Fibroblast of gingiva (primary cell): ENCODE measurements at places on chromosomes 12 and 14.

DNA sequence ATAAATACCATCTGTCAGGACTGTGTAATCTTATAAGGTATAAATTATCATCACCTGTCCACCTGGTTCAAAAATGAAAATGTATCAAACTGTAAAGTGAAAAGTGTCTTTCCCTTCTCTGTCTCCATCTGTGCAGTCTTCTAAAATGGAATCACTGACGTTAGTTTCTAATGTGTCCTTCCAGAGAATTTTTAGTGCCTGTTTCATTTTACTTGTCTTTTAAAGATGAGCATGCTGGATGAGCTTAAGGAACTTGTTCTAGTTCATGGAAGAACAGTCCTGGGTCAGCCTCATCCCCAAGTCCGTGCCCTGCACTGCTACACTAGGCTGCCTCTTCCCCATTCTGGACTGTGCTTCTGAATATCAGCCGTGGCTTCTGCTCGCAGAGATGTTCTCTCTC is 5.4 kb upstream of the NT5DC3 start:
- no peak for DNase-seq

DNA sequence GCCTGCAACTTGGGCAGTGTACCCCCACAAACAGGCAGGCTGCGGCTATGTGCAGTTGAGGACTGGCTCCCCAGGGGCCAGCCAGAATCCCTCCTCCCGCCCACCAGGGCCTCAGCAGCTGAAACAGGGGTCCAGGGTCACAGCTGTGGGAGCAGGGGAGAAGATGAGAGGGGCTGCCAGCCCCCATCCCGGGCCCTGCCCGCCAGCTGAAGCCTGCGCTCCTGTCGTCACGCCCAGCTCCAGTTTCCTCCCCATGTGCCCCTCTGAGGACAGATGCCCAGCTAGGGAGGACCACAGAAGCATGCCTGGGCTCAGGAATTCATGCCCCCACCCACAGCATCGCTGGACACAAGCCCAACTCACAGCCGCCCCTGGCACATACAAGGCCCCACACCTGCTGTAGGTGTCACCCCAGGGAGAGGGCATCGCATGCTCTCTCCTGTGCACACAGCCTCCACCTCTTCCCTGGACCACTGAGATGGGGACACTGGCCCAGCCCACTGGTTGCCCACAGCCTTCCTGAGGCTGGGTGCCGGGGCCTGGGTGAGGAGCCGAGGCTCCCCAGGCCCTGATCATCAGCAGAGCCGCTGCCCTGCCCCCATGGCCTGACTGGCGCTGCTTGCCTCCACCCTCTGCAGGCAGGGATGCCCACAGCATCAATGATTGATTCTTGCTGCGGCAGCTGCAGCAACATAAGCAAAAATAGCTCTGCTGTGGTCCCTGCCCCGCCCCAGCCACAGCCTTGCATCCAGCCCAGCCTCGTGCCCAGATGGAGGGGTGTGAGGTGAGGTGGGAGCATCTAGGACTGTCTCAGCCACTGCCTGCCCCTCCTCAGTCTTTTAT is 3.7 kb upstream of the CLBA1 start:
- DNase-seq: no peak

GRCh38 chr14:74935360-74935680 is 12.3 kb upstream of the RPS6KL1 start:
- DNase-seq: no peak

DNA sequence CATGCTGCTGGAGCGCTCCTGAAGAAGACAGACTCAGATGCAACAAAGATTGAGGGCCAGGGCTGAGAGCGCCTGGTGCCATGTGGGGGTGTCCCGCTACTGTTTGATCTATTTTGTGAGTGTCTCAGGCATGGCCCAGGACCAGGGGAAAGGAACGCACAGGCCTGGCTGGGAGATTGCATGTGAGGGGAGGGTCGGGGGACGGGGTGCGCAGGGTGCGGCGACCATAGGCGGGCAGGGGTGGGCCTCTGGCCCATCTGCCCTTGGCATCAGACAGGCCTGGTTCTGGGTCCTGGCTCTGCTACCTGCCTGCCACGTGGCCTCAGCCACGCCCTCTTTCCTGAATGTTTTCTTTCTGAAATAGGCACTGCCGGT is 47.5 kb downstream of the BEGAIN start:
- DNase-seq: no peak

- DNase-seq: no peak
Observed at GRCh38 chr14:32021341-32021740, 55.8 kb upstream of the ARHGAP5 start.

DNA sequence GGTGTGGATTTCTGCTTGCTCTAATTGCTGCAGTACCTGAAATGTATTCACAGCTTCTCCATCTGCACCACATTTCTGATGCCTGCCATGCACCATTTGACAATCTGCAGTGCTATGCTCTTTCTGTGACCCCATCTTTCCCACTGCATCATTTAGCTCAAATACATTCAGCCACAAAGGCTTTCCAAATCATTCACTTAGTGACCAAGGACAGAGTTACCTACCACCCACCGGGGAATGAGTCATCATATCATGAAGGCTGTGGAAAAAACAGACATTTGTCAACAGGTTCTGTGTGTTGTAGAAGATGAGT is 465.5 kb upstream of the ATP2B1 start:
- no peak for DNase-seq

DNA sequence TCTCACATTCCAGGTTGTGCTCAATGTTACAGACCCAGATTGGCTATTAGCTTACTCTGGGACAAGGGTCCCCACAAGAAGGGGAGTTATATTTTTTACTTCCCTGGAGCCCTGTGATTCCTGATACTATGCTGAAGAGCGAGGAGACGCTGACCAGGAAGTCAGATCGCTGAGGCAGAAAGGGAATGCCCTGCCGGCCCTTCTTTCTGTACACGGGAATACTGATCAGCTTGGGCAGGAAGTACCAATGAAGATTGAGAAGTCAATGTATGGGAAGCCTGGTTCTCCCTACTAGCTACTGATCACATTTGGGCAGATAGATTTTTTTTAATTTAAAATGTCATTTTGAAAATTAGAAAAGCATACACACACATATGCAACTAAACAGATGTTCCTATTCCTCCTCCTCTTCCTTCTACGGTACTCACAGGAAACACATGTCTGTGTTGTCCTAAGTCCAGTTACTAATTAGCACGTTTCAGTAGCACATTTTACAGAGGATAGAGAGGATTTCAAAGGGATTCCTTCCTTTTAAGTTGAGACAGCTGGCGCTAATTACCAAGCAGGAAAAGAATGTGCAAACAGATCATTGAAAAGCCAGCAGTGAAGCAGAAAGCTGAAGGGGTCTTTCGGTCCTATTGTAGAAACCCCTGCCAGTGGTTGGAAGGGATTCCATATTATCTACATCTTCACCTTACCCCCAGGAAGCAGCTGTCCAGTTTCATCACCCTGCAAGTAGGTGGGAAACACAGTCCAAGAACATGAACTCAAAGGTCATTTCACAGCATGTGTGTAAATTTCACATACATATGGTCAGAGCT is 292.4 kb downstream of the DUSP6 start:
- peak; percentile 14 for DNase-seq

- peak; percentile 28 for DNase-seq
Observed at GRCh38 chr12:122730215-122731014, at the start of gene HCAR1. HCAR1 (minus strand) TSS chr12:122730844; CDS start chr12:122730339, 505 bp downstream.

- no peak for DNase-seq
Observed at GRCh38 chr14:32559590-32559989, 230.5 kb downstream of the AKAP6 start.

- DNase-seq: no peak
Observed at GRCh38 chr12:104944252-104944651, 13.8 kb downstream of the SLC41A2 start.

GRCh38 chr12:56677680-56678079 is 10.4 kb downstream of the PTGES3 start:
- no peak for DNase-seq

- peak; percentile 46 for DNase-seq
Observed at GRCh38 chr14:22657861-22658260, 13.7 kb upstream of the OR6J1 start.
